Activated CD4-positive, alpha-beta T cell treated with anti-CD3 and anti-CD28 coated beads for 48 hours (primary cell): ENCODE measurements at places on chromosomes 1 and 21.

- no peak for DNase-seq
Measured at GRCh38 chr1:21065851-21066250, 110.8 kb downstream of the EIF4G3 start.

GRCh38 chr1:153612111-153612754 lies 704 bp downstream of the S100A16 start:
- DNase-seq: no peak

- no peak for DNase-seq
Measured at GRCh38 chr1:17875171-17875881, 120.2 kb downstream of the ACTL8 start.

- DNase-seq: no peak
Measured at GRCh38 chr1:109266965-109267364, 16.0 kb downstream of the PSRC1 start.

DNA sequence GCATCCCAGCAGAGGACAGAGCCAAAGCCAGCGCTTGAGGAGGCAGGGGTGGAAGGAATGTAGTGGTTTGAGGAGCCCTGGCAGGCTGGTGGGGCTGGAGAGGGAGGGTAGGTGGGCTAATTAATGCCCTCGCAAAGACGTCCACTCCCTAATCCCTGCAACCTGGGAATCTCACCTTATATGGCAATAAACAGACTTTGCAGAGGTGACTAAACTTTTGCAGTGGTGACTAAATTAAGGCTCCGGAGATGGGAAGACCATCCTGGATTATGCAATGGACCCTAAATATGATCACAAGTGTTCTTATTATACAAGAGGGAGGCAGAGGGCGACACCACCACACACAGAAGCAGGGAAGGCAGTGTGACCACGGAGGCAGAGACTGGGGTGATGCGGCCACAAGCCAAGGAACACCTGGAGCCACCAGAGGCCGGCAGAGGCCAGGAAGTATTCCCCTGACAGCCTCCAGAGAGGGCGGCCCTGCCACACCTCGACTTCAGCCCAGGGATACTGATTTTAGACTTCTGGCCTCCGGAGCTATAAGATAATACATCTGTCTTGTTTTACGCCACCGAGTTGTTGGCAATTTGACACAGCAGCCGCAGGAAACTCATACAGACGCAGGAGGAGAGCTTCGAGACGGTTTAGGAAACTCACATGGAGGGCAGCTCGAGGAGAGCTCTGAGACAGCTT lies 23.1 kb upstream of the NPPB start:
- no peak for DNase-seq

GRCh38 chr21:45334134-45334533 lies 46.4 kb upstream of the POFUT2 start:
- DNase-seq: no peak

GRCh38 chr1:38778051-38778450 lies 81.5 kb downstream of the RRAGC start:
- no peak for DNase-seq

- no peak for DNase-seq
Measured at GRCh38 chr1:109687641-109688499, at the start of gene GSTM1. Gene GSTM1 (plus strand): TSS chr1:109687817. CDS start chr1:109687874, 57 bp downstream.

DNA sequence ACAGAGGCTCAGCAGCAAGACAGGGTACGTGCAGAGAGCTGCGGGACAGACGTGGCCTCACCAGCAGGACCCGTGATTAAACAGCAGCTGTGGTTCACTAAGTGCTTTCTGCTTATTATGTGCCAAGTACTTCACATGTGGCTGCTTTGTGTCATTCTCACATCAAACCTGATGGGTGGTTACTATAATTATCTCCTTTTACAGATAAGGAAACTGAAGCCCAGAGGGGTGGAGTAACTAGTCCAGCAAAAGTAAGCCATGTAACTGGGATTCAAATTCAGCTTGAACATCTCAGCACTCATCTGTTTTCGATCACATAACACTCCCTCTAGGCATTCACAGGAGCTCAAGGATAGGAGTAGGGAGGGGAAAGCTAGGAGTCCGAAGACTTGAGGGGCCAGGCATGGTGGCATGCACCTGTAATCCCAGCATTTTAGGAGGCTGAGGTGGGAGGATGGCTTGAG lies 50.8 kb upstream of the CLIC4 start:
- no peak for DNase-seq

DNA sequence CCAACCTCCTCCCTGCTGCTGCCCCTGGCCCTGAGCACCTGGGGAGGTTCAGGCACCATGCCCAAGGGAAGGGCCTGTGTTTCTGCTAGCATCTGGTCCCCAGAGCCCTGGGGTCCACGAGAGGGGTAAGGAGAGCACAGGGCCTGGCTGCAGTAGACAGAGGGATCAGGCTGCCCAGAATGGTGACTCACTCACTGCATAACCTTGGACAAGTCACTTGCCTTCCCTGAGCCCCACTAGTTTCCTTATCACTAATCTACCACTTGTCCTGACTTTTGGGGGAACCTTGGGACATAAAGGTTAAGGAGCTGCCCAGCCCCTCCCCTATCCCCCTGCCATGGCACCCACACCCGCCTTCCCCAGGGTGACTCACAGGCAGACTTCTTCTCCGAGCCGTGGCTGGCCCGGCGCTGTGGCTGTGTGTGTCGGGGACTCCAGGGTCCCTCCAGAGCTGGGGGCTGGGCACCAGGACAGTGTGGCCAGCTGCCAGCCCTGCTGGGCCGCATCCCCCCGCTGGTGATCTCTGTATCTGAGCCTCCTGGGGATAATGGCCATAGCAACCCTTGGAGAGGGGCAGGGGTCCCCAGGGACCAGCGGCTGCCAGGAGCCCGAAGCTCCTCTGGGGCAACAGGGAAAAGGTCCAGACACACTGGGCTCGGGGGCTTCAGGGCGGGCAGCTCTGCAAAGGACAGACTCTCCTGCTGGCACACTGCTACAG lies 4.0 kb downstream of the ARHGEF19 start:
- no peak for DNase-seq

GRCh38 chr1:21084111-21084810 lies 92.4 kb downstream of the EIF4G3 start:
- DNase-seq: peak; percentile 28

- peak; percentile 57 for DNase-seq
Measured at GRCh38 chr1:155970531-155971167, 7.7 kb downstream of the ARHGEF2 start.

DNA sequence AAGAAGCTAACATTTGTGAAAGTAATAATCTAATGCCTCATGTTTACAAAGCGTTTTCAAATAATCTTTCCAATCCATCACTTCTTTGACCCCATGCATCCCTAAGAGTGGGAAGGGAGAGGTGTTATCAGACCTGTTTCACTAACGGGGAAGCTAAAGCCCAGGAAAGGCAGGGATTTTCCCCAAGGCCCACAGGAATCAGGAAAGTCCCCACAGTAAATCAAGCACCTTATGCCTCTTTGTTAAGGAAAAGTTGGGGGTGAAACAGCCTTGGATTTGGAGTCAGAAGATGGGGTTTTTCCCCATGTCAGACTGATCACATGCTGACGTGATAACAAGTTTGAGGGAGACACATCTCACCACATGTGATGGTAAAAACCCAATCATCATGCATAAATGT lies 20.0 kb upstream of the ANGPTL7 start:
- DNase-seq: no peak

GRCh38 chr1:21082073-21082472 lies 94.6 kb downstream of the EIF4G3 start:
- DNase-seq: no peak

- DNase-seq: no peak
Measured at GRCh38 chr1:202659541-202659940, 50.7 kb downstream of the SYT2 start.

DNA sequence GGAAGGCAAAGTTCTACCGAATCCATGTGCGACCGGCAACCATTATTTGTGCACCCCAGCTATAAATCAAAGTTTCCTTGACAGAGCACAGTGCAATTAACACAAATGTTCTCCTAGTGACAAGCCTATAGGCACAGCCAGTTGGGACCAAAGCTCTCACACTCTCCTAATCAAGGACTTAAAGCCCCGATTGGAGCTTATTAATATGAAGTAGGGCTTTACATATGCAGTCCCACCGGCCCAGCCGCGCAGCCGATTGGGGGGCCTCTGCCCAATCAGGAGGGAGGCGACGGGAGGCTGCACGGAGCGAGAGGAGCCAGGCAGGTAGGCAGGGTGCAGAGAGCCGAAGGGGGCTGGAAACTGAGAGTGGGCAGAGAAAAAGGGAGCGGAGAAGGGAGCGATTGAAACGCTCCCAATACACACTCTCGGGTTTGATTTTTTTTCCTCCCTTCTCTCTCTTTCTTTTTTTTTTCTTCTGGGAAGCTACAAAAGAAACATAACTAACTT lies at the start of gene ESRRG:
TSS of gene ESRRG (minus strand) at position 156 of the 507 bp plus-strand sequence. CDS start at position 26, 130 bp downstream.
- DNase-seq: peak; percentile 2

DNA sequence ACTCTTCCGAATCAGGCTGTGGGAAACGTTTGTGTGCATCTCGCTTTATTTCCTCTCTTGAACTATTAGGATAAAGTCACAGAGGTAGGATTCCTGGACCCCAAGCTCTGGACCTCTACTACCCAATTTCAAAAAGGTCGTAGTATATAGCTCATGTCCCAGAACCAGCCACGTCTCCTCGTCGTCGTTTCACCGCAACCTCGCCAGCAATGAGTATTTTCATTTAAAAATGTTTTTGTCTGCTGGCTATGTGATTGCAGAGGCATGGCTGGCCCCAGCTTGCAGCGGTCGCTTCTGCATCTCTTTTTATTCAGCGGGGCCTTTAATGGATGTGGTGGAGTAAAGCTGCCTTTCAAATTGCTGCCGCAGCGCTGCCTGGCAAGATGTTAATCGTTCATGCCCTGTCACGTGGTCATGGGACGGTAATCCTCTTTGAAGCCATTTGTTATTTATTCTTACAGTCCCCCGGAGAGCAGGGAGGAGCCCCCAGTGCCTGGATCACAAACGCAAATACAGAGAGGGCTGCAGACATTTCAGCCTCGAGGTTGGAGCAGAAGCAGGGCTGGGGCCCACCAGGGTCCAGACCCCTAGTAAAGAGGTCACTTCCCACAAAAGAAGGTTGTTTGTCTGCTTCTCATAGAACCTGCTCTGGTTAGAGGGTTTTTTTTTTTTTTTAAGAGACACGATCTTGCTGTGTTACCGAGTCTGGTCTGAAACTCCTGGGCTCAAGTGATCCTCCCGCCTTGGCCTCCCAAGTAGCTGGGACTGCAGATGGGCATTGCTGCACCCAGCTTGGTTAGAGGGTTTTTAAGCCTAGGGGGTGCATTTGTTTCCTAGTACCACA lies 11.6 kb upstream of the NPHP4 start:
- no peak for DNase-seq

DNA sequence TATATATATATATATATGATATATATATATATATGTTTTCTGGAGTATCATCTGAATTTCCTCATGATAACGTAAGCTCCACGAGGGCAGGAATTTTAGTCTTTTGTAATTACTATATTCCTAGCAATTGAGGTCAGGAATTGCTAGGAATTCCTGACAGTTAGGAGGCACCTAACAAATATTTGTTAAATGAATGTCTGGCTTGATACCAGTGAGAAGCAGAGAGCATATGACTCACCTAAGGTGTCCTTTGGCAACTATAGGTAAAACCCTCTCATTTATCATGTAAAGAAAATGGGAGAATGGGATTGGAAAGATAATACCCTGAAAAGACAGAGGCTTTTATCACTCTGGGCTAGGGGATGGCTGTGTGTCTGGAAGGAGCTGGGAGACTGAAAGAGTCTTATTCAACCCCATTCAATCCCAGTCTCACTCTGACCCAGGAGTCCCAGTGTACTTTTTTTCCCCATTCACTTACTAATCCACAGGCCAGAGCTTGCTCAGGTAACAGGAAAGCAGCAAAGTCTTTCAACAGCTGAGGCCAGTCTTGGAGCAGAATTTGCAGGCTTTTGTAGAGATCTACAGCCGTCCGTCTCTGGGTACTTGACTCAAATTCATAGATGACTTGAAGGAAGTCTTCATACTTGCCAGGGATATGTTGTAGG lies 71.2 kb downstream of the DAP3 start:
- no peak for DNase-seq

- no peak for DNase-seq
Measured at GRCh38 chr1:42891465-42892138, 45.2 kb downstream of the ZNF691 start.

- no peak for DNase-seq
Measured at GRCh38 chr1:41464885-41465284, 19.6 kb downstream of the EDN2 start.

DNA sequence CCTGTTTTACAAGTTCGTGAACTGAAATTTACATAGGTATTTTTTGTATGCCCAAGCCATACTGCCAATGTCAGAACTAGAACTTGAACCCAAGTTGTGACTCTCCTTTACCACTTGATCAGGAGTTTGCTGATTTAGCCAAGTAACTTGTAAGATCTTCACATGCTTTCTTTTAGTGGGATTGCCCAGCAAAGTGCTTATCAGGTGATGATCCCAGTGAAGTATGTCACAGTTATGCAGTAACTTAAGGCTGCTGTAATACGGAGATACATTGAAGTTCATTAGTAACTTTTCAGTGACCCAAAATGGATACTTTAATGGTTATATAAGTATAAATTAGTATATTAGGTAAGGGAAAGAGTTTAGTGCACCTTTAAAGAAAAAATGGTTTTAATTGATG lies 3.8 kb downstream of the SRSF11 start:
- no peak for DNase-seq

DNA sequence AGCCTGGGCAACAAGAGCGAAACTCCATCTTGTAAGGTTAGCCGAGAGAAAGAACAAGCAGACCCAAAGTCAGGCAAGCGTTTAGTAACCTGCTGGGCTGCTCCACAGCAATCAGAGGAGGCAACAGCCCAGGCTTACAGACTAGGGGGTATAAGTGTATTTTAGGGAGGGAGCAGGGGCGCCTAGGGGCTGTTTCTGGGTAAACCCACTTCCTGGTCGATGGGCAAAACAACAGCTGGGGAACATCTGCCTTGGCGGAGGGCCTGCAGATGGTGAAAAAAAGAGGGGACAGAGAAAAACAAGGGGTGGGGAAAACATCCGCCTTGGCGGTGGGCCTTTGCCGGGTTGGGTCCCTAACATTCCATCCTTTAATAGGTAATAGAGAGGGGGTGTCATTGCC lies 5.2 kb downstream of the TAS1R1 start:
- DNase-seq: no peak

- peak; percentile 77 for DNase-seq
Measured at GRCh38 chr1:159012495-159012894, 2.8 kb downstream of the IFI16 start.

GRCh38 chr1:112219267-112219666 lies 176.7 kb upstream of the CTTNBP2NL start:
- no peak for DNase-seq

DNA sequence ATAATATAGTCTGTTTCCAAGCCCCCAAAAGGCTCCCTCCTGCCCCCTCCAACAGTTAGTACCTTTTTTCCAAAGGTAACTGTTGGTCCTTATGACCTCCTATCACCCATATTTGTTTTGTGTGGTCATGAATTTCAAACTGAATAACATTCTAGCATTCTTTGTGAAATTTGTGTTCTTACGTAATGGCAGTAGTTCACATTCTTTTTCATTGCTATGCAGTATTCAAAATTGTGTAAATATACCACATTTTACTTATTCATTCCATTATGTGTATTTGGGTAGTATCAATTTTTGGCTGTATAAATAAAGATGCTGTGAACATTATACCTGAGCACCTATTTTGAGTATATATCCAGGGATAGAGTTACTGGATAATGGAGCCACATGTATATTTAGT lies 13.4 kb downstream of the RNF11 start:
- DNase-seq: no peak

GRCh38 chr1:98210064-98210463 lies 289.2 kb upstream of the DPYD start:
- no peak for DNase-seq
